Activated CD4-positive, alpha-beta T cell treated with anti-CD3 and anti-CD28 coated beads, Interleukin-2, amount 10 ng/mL, durations not matched to agents 24 days and 14 days (primary cell): ENCODE measurements at places on chromosomes 1 and 21. TPM values are rescaled to one million over a fixed set of nuclear protein-coding genes. Genes with fewer than 3 reads are reported as not detected.

DNA sequence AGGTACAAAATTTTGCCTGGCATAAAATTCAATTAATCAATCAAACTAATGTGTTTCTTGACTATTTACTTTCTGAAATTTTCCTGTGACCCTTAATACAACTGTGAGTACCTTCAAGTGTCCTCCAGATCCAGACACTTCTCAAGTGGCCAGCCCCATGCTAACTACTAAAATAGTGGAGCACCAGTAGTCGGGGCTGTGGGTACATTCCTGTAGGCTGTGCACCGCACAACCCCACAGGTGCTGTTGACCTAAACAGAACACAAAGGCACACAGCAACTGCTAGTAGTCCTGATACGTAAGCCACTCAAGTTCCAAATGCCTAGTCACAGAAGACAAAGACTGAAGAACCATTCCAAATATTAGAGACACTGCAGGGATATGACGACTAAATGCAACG is 36.6 kb downstream of the TMEM50B start:
- no peak overlapping the region for H3K4me3 ChIP-seq
- H3K27me3 ChIP-seq, result no peaks in the 10 kb centered on the region
- DNase-seq, result no peak
- peaks cover 6% of the 10 kb centered on the region for H3K36me3 ChIP-seq
- peaks cover 7% of the 10 kb centered on the region for H3K4me1 ChIP-seq
- H3K27ac ChIP-seq, result no peak overlapping the region

DNA sequence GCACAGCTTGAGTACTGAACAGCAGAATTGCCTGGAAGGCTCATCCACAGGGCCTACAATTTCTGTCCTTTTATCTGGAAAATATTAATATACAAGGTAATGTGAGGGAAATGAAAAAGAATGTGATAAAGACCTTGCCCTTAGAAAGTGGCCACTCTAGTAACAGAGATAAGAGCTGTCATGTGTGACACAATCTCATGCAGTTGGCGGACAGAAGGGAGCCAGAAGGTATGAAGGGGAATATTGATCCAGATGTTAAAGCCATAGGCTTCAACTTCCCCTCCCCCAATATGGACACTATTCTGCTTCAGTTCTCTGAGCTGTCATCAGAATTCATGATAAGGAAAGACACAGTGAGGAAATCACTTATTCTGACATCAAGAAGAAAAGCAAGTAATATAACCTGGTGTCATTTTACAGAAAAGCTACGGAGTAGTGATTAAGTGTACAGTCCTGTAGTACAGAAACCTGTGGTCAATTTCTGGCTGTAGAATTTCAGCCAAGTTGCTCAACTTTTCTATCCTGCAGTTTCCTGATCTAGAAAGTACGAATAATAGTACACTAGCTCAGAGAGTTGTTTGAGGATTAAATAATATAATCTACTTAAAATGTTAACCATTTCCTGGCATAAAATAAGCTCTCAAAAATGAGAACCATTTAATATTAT is 572.1 kb downstream of the DPYD start:
- H3K27ac ChIP-seq, result no peak overlapping the region
- no peaks in the 10 kb centered on the region for H3K27me3 ChIP-seq
- no peaks in the 10 kb centered on the region for H3K36me3 ChIP-seq
- H3K4me1 ChIP-seq, result peaks cover 5% of the 10 kb centered on the region

GRCh38 chr1:1313500-1314236 is 5.3 kb downstream of the PUSL1 start:
- no peak overlapping the region for H3K27ac ChIP-seq
- H3K27me3 ChIP-seq, result no peaks in the 10 kb centered on the region
- no peak for DNase-seq
- H3K36me3 ChIP-seq, result peaks cover 40% of the 10 kb centered on the region
- H3K4me3 ChIP-seq, result no peak overlapping the region

DNA sequence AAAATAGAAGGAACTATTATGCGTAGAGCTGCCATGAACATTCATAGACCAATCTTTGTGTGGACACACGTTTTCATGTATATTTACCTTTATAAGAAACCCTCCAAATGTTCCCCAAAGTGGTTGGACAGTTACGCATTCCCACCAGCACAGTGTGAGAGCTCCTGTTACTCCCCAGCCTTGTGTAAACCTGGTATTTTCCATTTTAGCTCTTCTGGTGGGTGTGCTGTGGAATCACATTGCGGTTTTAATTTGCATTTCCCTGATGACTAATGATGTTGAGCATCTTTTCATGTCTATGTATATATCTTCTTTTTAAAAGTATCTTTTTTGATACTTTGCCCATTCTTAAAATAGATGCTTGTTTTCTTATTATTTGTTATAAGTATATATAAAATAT is 3.2 kb upstream of the UBASH3A start:
- peak; percentile 76 for DNase-seq
- H3K36me3 ChIP-seq, result peaks cover 39% of the 10 kb centered on the region
- no peaks in the 10 kb centered on the region for H3K27me3 ChIP-seq
- H3K27ac ChIP-seq, result peak overlapping the region; percentile 74
- H3K4me3 ChIP-seq, result peak overlapping the region; percentile 63

DNA sequence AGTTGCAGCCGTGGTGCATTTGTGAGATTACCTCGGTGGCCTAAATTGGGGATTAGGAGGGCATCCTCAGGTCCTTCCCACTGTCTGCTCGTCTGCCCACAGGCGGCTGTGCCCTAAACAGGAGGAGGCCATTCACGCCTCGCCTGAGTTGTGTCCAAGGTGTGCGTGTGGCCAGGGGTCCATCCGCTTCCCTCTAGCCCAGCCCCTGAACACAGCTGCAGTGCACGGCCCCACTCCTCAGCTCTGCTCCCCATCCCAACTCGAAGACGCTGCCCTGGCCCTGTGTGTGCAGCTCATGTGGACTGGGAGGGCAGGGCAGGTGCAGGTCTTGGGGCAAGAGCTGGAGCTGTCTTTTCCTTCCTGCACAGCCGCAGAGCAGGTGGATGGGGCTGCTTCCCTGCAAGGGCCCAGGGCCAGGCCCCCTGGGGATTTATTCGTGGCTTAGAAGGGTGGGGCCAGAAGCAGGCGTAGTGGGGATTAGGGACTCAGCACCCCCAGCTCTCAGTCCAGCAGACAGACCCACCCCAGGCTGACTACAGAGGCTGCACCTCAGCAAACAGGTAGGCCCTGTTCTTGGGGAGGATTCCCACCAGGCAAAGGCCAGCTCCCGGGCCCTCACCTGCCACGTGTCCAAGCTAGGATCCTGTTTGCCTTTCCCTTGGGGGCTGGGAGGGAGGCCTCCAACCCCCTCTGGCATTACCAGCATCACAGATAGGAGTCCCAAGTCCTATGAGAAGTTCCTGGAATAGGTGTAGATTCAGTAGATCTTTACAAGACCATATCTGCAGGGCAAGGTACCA is 4.3 kb downstream of the GUK1 start:
- peak overlapping the region; percentile 69 for H3K27ac ChIP-seq
- H3K4me1 ChIP-seq, result peaks cover 26% of the 10 kb centered on the region
- DNase-seq, result no peak
- H3K27me3 ChIP-seq, result peaks cover 6% of the 10 kb centered on the region
- H3K4me3 ChIP-seq, result no peak overlapping the region

- H3K27me3 ChIP-seq, result peaks cover 26% of the 10 kb centered on the region
- no peaks in the 10 kb centered on the region for H3K36me3 ChIP-seq
- H3K4me3 ChIP-seq, result no peak overlapping the region
- no peaks in the 10 kb centered on the region for H3K4me1 ChIP-seq
- no peak for DNase-seq
Observed at GRCh38 chr1:203090421-203091198, 4.8 kb upstream of the MYOG start.

DNA sequence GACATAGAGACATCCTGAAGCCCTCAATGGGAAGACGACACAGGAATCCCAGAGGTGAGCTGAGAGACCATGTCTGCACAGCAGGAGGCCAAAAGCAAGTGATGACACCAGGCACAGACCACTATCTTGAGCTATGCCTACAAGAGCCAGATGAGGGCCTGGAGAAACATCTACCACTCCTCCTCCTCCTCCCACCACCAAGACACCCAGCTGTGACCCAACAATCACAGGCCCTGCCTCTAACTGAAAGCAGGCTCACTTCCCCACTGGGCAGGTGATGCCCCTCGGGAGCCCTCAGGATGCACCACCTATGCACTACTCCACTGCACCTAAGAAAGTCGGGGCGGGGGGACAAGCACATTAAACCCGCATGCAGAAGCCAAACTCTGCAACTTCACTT is 16.5 kb downstream of the TADA1 start:
- peak; percentile 52 for DNase-seq
- peak overlapping the region; percentile 3 for H3K27ac ChIP-seq
- no peaks in the 10 kb centered on the region for H3K27me3 ChIP-seq
- no peak overlapping the region for H3K4me3 ChIP-seq
- H3K36me3 ChIP-seq, result peaks cover 64% of the 10 kb centered on the region

AADACL3 gene
- total RNA-seq, result not detected in 2 replicates

OR2T5 gene
- total RNA-seq, result not detected in 2 replicates

C1orf210 gene
- not detected in 2 replicates for total RNA-seq
